NCI-H526 (cell line): ENCODE measurements at places on chromosomes 6 and 20.
A peak's percentile ranks its signal among the peaks of the same experiment; 100 is the strongest.

DNA sequence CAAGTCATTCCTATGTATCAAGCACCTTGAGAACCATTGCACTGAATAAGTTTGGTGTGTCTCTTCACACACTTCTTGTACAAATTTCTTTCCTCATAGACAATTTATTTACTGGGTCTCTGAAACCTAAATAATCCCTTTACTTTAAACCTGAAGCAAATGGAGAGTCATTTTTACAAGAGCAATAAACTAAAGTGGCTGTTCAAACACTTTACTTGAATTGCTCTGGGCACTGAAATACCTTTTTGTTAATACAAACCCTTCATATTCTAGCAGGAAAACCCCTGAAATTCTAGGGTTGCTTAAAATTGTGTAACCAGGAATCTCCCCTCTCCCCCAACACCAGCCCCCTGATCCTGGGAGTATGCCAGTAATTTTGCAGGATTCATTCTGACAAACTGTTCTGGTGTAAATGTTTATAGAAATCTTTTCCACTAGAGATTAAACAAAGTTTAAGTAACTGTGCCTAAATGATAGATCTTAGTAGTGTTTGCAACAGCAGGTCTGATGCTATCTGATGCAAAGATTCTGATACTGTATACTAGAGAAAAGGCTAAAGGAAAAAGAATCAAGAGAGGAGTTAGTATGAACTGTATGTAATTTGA lies 13.4 kb downstream of the RSPO3 start:
- no peak for DNase-seq

- DNase-seq, result no peak
Measured at GRCh38 chr6:20169786-20170185, 42.5 kb downstream of the MBOAT1 start.

DNA sequence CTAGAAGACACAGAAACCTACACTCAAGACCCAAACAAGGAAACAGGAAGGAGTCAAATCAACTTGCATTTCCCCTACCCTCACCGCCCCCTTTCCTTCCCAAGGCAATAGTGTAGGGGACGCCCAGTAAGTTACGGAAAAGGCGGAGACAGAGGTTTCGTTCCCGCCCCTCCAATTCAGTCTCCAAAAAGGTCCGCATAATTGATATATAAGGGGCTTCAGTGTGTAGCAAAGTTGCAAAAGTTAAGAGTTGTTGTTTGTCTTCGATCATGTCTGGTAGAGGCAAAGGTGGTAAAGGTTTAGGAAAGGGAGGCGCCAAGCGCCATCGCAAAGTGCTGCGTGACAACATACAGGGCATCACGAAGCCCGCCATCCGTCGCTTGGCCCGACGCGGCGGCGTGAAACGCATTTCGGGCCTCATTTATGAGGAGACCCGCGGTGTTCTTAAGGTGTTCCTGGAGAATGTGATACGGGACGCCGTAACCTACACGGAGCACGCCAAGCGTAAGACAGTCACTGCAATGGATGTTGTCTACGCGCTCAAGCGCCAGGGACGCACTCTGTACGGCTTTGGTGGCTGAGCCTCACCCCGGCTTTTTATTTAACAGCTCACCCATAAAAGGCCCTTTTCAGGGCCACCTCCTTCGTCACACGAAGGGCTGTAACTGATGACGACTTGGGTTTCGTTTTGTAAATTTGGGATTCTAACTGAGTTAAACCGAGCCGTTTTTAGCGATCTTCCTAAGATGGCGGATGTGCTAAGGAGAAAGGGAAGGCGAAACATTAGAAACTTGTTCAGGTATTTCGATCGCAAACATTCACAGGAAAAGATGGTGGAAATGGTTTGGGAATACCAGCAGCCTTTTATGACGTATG lies 124.6 kb upstream of the BTN3A2 start:
- no peak for DNase-seq

DNA sequence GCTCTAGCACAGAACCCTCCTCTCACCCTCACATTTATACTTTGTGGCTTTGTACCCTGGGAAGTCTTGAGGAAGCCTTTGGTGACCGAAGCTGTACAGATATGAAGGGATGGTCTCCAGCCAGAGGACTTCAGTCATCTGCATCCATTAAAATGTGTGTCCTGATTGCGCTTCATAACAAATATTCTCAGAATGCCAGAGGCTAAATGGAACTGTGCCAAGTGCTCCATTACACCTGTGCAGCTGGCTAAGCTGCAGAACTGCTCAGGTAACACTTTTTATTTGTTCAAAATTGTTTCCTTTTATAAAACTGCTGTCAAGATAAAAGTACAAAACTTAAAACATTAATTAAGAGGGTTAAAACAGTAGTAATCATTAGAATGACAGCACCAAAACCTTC lies 22.3 kb downstream of the TPBG start:
- DNase-seq, result peak; percentile 34

DNA sequence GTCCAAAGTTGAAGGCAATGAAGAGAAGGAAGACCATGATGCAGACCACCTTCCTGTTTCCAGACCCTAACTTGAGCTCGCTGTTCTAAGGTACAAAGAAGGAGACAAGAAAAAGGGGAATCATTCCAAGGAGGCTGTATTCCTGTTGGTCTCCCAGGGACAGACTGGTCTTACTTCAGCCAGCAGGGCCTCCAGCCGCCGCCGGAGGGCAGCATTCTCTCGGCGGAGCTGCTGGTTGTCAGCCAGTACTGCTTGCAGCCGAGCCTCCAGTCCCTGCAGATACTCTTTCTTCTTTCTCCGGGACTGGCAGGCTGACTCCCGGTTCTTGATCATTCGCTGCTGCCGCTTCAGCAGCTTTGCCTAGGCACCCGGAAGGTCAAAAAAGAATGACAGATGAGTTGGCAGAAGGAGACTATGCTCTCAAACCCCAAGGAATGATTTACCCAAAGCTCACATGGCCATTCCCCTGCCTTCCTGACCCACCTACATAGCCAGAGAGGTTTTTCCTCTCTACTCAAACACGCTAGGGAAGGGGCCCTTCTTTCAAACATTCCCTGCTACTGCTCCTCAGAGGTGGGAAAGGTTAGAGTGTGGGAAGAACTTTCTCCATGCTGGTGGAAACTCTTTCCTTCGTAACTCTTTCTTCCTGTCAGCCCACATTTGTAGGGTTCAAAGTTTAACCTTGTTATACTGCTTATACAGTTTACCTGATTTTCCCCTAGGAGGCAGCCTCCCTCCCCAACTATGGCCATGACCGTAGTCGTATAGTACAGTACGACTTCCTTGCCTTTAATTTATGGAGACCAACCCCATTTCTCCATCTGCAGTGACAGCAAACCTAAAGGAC lies 9.0 kb downstream of the ATF6B start:
- DNase-seq, result peak; percentile 52

DNA sequence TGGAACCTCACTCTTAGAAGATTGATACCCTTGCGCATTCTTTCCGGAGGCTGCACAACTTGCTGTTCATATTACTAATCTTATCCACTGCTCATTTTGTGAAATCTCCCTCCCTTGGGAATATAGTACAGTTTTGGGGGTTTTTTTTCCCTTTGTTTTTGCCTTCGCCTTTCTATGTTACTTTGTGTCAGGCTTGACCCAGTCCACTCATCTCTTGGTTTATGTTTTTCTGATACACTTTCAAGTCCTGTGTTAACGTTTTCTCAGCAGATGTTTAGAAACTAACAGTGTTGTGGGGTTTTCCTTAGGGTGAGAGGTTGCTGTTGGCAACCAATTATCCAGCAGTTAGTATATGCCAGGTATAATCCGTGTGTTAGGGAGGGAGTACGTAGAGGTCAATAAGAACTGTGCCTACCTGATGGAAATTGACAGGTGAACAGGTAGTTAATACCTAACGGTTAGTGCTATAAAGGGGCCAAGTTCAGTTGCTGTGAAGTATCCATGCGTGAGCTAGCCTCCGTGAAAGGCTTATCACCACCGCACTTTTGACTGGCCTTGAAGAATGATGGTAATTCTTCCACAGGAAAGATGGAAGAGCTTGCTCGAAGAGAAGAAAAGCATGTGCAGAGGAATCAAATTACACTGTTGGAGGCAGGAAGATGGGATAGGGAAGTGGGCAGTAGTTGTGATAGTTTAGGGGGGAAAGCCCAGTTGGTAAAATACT lies 1.4 kb downstream of the NFYA start:
- DNase-seq, result peak; percentile 39

DNA sequence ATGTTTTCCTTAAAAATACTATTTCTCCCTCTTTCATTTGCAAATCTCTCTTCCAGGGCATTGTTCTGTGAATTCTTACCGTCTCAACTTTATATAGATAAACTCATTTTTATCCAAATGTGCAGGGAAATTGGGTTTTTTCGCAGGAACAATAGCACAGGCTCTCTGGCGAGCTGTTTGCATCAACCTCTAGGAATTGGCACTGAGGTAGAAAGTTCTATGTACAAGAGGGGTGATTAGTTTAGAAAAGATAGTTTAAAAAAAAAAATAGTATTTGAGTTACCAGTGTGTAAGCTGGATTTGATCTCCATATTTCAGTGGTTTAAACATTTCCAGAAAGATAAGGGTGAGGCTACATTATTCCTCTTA lies 129.7 kb upstream of the BTN3A2 start:
- no peak for DNase-seq

DNA sequence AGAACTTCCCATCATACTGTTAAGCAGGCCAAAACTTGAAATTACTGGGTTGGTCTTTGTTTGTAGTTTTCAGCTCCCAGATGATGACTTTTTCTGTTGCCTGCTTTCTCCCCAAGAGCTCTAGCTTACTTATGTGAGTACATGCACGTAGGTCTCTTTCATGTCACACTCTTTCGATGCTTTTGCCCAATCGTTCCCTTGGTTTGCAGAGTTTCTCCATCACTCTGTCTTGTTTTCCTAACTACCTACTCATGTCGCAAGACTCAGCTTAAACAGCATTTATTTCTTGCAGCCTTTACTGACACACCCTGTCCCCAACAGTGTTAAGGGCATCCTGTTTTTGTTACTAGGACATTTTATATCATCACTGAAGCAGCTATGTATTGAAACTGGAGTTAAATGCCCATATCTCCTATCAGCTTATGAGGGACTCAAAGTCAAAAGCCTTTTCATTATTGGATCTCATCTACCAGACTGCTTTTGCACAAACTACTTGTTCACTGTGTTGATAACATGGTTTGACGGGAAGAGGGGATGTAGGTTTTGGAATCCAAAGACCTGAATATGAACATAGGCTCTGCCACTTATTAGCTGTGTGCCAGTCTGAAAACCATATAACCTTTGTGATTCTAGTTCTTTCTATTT lies 2.9 kb downstream of the ARG1 start:
- no peak for DNase-seq

DNA sequence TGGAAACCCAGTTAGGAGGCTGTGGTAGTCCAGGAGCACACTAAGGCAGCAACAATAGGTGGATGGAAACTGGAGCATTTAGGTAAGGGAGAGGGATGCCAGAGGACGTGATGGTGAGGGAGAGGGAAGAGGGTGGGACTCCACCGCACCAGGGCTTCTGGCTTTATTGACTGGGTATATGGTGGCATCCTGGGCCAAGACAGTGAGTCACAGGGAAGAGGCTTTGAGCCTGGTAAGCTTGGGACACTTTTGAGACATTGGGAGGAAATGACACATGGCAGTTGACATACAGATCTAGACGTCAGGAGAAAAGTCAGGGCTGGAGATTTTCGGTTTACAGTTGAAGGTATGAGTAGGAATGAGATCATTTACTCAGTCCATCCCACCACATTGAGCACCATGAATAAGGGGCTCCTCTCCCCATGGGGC lies 14.9 kb downstream of the NT5E start:
- no peak for DNase-seq

GRCh38 chr20:36273414-36274180 lies 32.5 kb upstream of the DLGAP4 start:
- DNase-seq, result peak; percentile 40

DNA sequence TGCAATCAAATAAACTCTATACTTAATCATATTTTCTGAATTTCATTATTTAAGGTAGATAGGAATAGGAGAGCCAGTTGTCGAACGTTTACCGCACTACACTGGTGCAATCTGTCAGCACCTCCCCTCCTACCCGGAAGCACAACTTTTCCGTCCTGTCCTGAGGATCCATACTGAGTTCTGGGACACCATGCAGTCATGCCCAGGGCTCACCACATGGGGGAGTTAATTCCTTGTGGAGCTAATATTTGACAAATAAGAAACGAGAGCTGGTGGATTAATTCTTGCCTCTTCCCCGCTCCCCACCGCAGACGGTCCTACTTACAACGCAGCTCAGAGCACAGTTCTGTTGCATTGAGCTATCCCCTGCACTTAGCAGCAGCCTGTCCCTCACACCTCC lies 107.7 kb upstream of the RALGAPA2 start:
- no peak for DNase-seq

GRCh38 chr6:91560409-91560808 lies 973.5 kb upstream of the MAP3K7 start:
- no peak for DNase-seq

DNA sequence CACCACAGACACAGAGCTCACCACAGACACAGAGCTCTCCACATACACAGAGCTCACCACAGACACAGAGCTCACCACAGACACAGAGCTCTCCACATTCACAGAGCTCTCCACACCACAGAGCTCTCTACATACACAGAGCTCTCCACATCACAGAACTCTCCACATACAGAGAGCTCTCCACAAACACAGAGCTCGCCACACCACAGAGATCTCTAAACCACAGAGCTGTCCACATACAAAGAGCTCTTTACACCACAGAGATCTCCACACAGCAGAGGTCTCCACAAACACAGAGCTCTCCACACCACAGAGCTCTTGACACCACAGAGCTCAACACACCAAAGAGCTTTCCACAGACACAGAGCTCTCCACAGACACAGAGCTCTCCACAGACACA lies 55.8 kb downstream of the ERMARD start:
- DNase-seq, result no peak

DNA sequence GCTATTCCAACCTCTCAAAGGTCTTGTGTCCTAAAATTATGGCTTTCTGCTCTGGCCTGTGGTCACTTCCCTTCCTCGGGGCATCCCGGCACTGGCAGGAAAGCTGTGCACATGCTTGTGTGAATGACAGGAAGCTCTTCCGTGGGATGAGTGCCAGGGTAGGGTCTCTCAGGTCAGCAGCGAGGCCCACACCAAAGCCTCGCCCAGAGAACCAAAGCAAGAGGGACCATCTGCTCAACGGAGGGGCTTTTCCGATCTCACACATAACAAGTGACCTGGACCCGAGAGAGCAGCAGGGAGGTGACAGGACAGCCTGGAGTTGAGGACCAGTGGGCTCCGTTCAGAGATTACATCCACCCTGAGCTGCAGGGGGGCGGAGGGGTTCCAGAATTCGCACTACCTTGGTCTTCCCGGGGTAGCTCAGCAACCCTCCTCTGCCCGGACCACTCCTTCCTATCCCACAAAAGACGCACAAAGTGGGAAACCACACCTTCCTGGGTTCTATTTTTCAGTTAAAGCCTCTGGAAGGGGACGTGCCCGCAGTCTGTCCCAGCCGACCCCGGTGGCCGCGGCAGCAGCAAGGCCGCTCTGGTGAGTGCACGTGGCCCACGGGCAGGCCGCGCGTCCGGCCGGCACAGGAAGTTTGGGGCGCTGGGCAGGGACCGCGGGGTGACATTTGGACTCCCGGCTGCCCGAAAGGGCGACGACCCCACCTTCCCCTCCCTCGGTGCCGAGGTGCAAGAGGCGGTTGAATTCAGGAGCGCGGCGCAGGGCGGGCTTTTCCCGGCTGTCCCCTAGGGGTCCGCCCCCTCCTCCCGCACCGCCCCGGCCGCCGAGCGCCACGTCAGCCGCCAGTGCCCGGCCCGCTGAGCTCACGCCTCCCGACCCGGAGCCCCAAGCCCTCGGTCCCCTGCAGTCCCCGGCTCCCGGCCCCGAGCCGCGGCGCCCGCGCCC lies 988 bp downstream of the TXNDC5 start:
- DNase-seq, result peak; percentile 59

GRCh38 chr20:4603724-4604123 lies 118.0 kb upstream of the PRND start:
- no peak for DNase-seq

- DNase-seq, result no peak
Measured at GRCh38 chr6:139965393-139965792, 590.9 kb upstream of the CITED2 start.
